Kidney (tissue), 22 donors: ENCODE measurements at places on chromosomes 1 and 21. TPM values are rescaled to one million over a fixed set of nuclear protein-coding genes. Genes with fewer than 3 reads are reported as not detected.

ADORA1 gene
- 21.2 TPM for polyA plus RNA-seq

SHISAL2A gene
- polyA plus RNA-seq, result not detected

CA14 gene
- 0.41 TPM for polyA plus RNA-seq

NID1 gene
- 7.4 TPM for polyA plus RNA-seq

CYP4X1 gene
- 5.6 TPM for polyA plus RNA-seq

KIAA1614 gene
- 5.4 TPM for polyA plus RNA-seq
